ENCODE measurements at places on chromosomes 3 and 15.

GRCh38 chr3:46036191-46036590 lies 8.9 kb upstream of the XCR1 start:
- no peak for DNase-seq

- no peak for DNase-seq
Observed at GRCh38 chr3:45590822-45591546, 3.6 kb upstream of the LIMD1 start.

DNA sequence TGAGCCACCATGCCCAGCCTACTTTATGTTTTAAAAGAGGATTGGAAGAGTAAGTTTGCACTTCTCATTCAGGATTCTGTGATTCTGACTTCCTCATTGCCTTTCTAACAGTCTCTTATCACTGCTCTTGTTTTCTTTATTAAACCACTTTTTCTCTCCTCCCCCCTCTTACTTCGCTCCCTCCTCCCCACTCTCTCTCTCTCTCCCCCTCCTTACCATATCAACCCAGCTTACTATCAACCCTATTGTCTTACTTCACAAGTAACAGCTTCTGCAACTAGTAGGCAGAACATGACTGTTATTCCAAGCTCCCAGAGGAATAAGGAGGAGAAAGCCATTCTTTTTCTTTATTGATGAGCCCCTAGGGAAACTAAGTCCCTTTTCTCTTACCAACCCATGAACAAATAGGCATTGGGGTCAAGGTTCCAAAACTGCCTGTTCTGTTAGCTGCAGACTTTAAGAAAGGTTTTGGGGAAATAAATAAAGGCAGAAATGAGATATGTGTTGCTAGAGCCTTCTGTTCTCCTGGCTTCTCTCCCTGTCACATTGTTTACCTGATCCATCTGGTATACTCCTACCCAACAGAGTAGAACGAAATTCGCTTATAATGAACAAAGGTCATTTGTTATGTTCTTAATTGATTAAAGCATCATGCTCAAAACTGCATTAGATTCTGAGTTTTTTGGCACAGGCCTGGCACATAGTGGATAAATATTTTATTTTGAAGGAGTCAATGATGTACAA lies 56.4 kb upstream of the RASGRP1 start:
- DNase-seq: no peak

GRCh38 chr3:30193625-30194044 lies 412.8 kb upstream of the TGFBR2 start:
- DNase-seq: no peak

GRCh38 chr15:60672400-60672799 lies 193.5 kb upstream of the ICE2 start:
- DNase-seq: no peak

DNA sequence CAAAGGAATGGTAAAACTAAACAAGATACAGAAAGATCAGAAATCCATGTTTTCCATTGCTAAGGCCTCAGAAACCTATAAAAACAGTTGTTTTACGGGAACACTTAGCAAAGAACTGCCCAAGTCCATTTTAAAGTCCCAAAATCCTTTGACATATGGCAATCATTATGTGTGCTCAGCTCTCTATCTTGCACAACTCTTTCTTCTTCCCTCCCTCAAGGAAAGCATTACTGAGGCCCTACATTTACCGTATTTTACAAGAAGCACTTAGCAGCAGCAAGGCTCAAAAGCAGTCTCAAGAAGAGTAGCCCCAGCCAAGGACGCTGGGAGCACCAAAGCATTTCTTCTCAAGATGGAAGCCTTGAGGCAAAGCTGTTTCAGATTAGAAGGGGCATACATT lies 169.6 kb upstream of the LRTM1 start:
- no peak for DNase-seq

DNA sequence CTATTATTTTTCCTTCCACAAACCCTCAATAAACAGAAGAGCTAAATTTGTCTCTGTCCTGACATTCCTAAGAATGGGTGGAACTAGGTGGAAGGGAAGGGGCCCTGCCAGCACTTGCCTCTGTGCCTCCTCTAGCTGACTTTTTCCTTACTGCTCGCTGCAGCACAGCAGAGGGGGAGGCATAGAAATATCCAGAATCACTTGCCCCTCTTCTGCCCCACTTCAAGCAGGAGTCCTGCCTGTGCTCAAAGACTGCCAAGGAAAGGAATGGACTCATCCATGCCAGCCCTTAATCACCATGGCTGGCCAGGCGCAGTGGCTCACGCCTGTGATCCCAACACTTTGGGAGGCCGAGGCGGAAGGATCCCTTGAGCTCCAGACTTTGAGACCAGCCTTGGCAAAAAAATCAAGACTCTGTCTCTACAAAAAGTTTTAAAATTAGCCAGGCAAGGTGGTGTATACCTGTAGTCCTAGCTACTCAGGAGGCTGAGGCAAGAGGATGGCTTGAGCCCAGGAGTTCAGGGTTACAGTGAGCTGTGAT lies 51.8 kb downstream of the ADCY5 start:
- no peak for DNase-seq

GRCh38 chr3:150104564-150104963 lies 133.9 kb upstream of the PFN2 start:
- no peak for DNase-seq

GRCh38 chr3:165283328-165283727 lies 87.1 kb upstream of the SLITRK3 start:
- no peak for DNase-seq

GRCh38 chr3:23877329-23877980 lies 39.3 kb downstream of the NKIRAS1 start:
- no peak for DNase-seq

GRCh38 chr3:198061119-198062067 lies 101.4 kb downstream of the LMLN start:
- no peak for DNase-seq

GRCh38 chr15:91077029-91077428 lies 23.0 kb upstream of the SV2B start:
- DNase-seq: no peak

DNA sequence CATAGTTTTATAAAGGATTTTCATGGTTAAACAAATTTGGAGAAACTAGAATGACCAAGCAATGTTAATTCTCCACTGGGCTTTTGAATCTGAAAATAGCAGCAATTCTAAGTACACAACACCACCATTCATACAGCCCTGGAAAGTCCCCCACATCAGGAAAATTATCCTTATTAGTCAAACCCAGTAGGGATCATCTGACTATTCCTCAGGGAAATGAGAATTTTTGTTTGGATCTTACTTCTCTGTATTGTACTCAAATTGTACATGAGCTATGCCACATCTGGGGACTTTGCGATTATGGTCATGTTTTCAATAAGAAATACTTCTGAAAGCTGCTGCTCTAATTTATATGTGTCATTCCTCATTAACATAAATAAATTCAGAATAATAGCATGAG lies 46.0 kb downstream of the RARB start:
- DNase-seq: no peak

DNA sequence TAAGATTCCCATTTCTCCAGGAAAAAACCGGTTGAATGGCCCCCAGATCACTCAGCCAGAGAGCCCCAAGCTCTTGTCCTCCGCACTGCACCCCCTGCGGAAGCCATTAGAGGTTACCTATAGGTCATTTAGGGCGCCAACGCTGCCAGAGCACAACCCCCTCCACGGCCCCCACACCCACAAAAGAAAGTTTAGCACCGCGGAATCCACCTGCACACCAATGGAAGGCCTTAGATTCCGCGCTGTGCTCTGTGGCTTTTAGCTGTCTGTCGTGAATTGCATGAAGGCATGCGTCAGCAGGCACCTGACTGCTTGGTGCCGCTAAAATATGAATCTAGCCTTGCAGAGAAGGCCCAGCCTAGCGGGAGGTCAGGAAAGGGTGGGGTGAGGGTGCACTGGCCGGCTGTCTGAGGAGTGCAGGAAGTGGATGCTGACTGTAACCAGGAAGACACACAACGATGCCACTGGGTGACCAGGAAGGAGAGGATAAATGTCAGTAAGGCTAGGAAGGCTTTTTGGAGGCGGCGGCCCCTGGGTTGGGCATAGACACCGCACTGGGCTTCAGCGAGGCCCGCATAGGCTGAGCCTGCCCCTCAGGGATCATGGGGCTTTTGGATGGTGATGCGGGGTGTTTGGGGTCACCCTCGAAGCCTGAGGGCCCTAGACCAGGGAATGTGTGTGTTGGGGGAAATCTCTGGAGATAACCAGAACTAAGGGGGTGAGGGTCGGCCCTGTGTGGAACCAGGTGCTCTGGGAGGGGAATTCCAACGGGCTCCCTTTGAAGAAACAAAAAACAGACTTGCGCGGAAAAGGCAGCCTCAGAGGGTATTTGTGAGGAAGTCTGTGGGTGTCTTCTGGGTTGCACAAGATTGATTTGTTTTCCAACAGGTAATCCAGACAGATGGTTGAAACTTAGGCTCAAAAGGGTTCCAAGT lies 976 bp upstream of the NUP210 start:
- peak; percentile 46 for DNase-seq

- no peak for DNase-seq
Observed at GRCh38 chr3:113454057-113454456, 12.8 kb upstream of the CFAP44 start.

DNA sequence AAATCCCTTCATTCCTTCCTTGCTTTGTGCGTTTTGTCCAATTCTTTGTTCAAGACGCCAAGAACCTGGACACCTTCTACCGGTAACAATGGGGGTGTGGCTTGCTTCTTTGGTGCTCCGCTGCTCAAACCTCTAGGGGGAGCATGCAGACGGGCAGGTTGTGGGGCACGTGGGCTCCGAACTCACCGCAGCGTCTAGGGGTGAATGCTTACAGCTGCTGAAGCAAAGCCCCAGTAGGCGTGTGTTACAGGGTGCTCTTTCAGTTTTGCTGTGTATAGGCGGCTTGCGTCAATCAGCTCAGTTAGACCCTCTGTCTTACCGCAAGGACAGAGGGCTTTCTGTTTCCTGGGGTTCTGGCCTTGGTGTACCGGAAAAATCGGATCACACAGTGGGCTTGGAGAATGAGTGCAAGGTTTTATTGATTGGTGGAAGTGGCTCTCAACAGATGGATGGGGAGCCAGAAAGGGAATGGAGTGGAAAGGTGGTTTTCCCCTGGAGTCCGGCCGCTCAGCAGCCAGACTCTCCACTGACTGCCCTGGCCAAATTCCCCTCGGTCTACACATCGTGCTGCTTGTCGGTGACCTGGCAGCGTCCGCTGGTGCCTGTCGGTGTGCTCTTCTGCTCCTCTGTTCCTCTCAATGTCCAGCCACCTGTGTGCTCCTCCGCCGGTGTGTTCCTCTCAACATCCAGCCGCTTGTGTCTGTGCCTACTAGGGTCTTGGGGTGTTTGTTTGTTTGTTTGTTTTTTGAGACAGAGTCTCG lies 1.2 kb upstream of the LRRC34 start:
- peak; percentile 40 for DNase-seq

- DNase-seq: no peak
Observed at GRCh38 chr15:43266834-43267233, at the start of gene TGM5. Gene TGM5, minus strand, starts transcription at chr15:43266928. Its CDS starts 79 bp downstream, at chr15:43266849.

DNA sequence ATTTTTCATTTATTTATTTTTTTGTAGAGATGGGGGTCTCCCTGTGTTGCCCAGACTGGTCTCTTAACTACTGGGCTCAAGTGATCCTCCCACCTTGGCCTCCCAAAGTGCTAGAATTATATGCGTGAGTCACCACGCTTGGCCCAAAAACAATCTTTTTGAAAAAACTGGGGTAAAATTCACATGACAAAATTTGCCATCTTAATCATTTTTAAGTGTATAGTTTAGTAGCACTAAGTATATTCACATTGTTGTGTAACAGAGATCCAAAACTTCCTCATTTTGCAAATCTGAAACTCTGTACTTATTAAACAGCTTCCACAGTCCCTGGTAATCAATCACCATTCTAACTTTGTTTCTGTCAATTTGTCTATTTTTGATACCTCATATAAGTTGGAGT lies 5.2 kb downstream of the SNX1 start:
- no peak for DNase-seq

GRCh38 chr3:49173116-49173791 lies 1.9 kb downstream of the KLHDC8B start:
- DNase-seq: no peak

DNA sequence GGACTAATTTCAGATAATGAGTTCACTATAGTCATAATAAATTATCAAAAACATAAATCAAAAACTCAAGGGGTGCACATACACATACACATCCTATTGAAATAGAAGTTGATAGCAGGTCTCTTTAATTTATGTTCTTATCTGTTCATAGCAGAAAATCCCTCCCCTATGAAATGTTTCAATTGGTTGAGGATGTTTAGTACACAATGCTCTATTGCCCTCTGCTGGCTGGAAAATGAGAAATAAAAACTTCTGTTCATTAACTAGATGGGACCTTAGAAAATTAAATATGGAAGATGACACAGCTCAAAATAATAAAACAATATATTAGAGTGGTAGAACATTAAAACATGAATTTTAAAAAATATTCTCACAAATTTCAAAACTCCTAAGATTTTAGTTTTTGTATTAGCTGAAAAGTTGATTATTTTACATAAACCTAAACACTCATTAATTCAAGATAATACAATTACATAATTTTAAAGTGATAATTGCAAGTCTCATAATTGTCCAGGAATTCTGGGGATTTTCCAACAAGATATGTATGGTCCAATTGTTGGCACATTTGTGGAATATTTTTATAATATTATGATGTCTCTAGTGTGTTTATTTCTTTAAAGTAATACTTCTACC lies 735.0 kb downstream of the ROBO1 start:
- DNase-seq: no peak

DNA sequence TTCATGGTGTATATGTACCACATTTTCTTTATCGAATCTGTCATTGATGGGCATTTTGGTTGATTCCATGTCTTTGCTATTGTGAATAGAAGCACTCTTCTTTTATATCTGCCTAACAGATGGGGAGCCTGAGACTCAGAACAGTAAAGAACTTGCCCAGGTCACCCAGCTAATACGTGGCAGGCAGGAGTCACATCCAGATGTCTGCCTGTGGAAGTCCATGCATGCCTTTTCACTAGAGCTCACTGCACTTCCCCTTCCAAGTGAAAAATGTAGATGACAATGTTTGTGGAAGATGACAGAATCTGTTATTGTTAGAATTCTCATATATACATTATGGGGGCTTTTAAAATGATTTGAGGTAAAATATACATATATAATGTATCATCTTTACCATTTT lies 165.0 kb downstream of the PDZRN3 start:
- DNase-seq: no peak

- no peak for DNase-seq
Observed at GRCh38 chr3:172179680-172180399, 140.5 kb downstream of the FNDC3B start.

- DNase-seq: no peak
Observed at GRCh38 chr15:71893691-71894090, 83.3 kb downstream of the NR2E3 start.

DNA sequence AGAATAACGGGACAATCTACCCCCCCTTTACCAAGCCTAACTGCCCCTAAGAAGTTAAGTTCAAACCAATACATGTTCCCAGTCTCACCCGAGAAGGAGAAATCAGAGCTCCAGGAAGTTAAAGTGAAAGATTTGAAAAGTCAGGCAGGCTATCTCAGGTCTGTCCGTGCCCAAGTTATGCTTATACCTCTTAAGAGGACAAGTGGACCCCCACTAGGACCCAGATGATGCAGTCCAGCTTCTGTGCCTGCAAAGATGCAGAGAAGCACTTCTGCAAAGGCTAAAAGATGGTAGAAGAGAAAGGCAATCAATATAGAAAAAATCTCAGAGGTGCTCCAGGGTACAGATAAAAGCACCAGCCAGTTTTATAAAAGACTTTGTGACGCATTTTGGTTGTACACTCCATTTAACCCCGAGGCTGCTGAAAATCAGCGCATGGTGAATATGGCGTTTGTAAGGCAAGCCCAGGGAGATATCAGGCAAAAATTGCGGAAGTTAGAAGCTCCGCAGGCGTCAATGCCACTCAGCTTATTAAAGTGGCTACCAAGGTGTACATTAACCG lies 9.8 kb upstream of the SLC9C1 start:
- DNase-seq: no peak
